ENCODE measurements at places on chromosomes 3 and 15.

DNA sequence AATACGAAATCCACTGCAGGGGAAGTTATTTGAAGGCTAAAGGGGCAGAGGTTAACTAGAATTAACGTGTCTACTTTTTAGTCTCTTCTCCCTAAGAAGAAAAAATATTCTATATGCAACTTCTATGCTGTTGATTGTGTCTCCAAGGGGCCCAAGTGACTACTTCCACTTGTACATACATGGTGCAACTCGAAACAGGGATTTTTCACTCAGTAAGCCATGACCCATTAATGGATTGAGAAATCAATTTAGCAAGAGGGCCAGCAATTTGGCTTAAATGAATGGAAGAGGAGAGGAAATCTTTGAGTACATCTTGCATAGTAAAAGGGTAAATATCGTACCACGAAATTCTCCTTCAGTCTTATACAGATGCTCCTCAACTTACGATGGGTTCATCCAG is 151.1 kb upstream of the HES1 start:
- no peak for DNase-seq

- DNase-seq = no peak
Measured at GRCh38 chr3:161208931-161209330, 12.2 kb upstream of the NMD3 start.

GRCh38 chr3:71265365-71265915 is 318.1 kb downstream of the FOXP1 start:
- DNase-seq = no peak

DNA sequence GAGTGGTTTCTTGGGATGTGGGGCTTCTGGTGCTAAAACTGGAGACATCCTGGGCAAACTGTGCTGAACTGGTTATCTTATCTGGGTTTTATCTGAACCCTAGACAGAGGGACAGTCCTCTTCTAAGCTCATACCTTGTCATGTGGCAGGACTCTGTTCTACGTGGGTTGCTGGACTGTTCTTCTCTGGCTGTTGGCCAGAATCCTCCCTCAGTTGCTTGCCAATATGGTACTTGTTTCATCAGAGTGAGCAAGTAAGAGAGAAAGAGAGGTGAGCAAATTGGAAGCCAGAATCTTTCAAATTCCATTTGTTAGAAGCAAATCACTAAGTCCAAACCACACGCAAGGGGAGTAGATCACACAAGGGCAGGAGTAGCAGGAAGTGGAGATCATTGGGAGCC is 291.5 kb upstream of the TBL1XR1 start:
- no peak for DNase-seq

DNA sequence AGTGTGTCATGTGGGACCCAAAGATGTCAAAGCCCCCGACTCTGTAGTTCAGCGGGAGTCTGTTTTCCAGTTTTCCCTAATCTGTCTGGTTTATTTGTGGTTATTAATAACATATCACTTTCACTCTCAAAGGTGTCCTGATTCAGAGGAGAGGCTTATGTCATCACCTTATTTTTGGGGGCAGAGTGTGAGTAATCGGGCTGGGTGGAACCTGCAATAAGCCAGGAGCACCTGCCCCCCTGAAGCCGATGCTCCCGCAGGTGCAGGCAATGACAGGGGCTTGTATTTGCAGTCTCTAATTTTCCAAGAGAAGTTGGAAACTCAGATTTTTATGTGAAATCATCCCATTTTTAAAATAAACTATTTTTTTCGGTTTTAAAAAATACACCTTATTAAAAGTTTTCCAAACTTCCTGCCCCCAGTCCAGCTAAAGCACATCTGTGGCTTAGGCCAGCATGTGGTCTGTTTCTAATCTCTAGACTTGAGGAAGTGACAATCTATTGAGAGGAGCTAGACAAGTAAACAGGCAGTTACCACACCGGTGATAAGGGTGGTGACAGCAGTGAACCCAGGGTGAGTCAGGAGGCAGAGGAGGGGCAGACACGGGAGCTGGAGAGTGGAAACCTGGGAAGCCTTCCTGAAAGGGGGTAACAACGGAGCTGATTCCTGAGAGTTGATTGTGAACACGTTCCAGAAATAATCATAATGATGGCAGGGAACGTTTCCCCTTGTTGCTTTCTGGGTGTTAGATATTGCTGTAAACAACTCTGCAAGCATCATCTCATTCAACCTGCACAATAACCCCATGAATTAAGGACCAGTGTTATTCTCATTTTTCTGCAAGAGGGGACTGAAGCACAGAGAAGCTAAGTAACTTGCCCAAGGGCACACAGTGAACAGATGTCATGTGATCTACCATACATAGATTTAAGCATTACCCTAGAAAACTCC is 37.2 kb downstream of the BHLHE40 start:
- DNase-seq = no peak

DNA sequence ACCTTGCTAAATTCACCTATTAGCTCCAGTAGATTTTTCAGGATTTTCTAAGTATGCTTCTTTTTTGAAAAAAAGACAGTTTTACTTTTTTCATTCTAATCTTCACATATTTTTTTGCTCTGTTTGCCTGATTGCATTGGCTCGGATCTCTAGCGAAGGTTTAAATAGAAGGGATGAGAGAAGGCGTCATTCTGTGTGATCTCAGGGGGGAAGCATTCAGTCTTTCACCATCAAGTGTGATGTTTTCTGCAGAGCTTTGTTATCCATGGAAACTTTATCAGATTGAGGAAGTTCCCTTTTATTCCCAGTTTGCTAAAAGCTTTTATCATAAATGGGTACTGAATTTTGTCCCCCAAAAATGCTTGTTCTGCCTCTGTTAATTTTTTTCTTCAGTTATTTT is 120.3 kb downstream of the LRRK1 start:
- DNase-seq = no peak

All from stimulated activated CD8-positive, alpha-beta memory T cell treated with anti-CD3 and anti-CD28 coated beads, Interleukin-4, amount 100 ng/mL, for 4 hours (primary cell).